Stimulated activated CD8-positive, alpha-beta memory T cell treated with anti-CD3 and anti-CD28 coated beads, Interleukin-7, amount 100 ng/mL, for 4 hours (primary cell): ENCODE measurements at places on chromosomes 16 and 17.

DNA sequence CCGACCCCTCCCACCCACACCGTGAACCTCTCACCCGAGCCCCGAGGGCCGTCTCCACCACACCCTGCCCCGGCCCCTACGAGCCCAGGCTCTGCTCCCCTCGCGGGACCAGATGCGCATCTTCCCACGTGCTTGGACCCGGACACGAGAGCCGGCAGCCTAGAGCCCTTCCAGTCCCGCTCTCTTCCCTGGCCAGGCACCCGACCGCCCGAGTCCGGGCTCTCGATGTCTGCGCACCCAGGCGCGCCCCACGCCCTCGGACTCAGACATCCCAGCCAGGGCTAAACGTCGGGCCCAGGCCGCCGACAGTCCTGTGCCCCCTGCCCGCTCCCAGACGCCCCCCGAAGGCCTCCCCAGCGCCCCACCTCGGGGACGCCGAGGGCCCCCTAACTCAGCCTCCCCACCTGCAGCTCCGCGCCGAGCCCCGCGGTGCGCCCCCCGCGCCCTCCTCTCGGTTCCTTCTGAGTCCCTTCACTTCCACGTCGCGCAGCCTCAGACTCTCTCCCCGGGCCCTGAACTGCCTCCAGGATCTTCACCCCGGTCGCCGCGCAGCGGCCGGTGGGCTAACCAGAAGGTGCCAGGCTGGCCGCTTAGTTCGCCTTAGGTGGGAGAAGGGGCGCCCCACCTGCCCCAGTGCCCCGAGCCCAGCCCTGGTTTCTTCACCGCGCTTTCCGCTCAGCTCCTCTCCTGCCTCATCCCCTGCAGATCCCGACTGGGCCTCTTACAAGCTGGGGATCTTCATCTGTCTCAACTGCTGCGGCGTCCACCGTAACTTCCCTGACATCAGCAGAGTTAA is 688 bp downstream of the ADAP2 start:
- DNase-seq, result no peak

DNA sequence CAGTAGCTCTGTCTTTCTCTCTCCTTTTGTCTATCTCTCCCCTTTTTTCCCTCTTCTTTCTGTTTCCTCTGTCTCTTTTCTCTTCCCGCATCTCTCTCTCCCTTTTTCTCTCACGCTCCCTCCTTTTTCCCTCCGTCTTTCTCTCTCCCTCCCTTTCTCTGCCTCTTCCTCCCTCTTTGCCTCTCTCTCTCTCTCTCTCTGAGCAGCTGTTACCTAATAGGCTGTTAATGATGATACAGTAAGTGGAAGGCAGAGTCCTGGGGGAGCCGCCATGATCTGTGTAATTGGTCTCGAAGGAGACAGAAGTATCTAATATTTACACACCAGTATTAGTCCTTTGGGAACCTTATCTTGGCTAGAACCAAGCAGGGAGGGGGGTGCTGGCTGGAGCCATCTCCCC is 136.1 kb upstream of the CIBAR2 start:
- DNase-seq, result no peak

- DNase-seq, result no peak
Measured at GRCh38 chr17:34305061-34305460, 14.2 kb upstream of the CCL8 start.

DNA sequence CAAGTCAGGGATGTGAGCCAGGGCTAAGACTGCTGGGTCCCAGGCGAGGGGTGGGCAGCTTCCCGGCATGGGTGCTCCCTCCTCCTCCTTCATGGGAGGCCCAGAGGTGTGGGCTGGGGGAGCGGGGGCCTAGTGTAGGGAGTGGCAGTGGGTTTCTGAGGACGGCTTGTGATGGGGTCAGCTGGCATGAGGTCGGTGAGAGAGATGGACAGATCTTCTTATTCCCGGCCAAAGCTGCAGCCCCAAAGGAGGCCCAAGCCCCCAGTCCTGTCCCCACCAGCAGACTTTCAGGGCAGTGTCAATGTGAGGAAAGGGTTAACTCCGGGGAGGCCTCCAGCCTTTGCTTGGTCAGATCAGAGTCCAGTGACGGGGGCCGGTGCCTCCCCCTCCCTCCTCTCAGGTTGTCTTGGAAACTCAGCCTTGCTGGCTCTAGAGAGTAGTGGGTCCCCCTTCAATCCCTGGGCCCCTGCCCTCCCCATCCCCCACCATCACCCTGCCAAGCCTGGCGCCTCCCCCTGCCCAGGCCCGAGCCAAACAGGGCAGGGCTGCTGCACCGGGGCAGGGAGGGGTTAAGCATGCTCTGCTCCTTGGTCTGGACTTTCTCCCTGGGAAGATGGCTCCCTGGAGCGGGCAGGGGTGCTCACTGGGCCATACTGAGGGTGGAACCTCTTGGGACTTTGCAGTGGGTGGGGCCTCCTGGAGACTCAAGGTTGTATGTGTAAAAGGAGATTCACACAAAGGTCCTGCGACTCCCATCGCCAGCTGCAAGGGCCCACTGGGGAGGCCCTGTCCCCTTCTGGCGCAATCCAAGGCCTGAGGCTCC is 12.4 kb downstream of the NAT9 start:
- DNase-seq, result no peak

GRCh38 chr17:50609380-50610074 is 25.2 kb upstream of the ABCC3 start:
- no peak for DNase-seq

- no peak for DNase-seq
Measured at GRCh38 chr16:81080233-81080632, 3.2 kb upstream of the C16orf46 start.

DNA sequence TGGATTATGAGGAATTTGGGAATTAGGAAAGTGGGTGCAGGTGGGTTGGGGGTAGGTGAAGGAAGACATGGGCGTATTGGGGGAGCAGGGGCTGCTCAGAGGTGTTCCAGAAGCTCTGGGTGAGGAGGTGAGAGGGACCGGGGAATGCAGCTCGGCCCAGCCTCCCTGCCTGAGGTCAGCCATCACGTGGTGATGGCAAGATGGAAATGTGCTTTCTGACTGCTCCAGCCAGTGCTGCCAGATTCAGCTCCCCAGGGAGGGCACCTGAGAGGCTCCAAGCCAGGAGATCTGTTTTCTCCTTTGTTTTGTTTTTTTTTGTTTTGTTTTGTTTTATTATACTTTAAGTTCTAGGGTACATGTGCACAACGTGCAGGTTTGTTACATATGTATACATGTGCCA is 35.2 kb upstream of the STH start:
- no peak for DNase-seq

- DNase-seq, result no peak
Measured at GRCh38 chr17:79581324-79581932, 29.4 kb downstream of the RBFOX3 start.

DNA sequence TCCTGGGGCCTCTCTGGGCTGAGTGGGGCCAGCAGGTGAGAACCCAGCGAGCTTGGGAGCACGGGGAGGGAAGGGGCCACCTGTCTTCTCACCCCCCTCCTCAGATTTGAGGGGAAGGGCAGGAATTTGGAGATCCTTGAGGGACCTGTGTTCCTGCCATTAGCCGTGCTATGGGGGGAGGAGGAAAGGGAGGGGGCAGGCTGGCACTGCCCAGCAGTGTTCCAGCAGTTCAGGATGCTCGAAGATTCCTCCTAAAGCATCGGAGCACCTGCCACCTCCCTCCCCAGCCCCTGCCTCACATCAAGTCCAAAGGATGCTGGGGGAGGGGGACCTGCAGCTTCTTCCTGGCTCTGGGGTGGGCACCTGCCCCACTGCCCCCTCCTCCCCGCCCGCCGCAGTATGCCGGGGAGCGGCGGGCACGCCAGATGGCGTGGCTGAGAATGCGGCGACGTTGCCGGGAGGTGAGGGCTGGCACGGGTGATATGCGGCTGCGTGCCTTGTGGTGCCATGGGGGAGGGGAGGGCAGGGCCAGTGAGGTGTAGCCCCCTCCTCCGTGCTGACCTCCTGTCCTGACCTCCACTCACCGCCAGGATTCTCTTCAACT is 4.7 kb upstream of the NEUROD2 start:
- no peak for DNase-seq

DNA sequence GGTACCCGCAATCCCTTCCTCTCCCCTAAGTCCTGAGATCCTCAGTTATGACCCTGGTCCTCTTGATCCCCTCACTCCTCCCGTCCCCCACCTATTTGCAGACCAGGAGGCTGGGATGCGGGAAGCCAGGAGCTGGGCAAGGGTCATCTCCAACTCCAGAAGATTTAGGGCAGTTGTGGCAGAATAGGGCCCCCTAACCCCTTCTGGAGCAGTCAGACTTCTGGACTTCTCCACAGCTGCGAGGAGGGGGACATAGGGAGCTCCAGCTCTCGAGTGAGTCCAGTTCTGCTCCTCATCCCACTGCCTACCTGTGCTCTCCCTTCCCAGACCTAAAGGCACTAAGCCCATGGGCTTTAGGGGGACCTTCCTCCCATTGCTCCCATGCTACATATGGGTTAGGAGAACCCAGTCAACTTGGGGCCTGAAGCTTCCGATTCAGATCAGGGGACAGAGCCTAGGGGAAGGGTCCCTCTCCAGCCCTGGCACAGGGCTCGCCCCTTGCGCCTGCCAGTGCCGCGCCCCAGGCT is 1.3 kb downstream of the WNK4 start:
- no peak for DNase-seq

- no peak for DNase-seq
Measured at GRCh38 chr16:26317885-26318284, 626.1 kb downstream of the HS3ST4 start.
